ENCODE measurements at places on chromosomes 12 and 14.
A peak's percentile ranks its signal among the peaks of the same experiment; 100 is the strongest.

- DNase-seq = no peak
Measured at GRCh38 chr12:93229494-93230325, 148.0 kb upstream of the NUDT4 start.

DNA sequence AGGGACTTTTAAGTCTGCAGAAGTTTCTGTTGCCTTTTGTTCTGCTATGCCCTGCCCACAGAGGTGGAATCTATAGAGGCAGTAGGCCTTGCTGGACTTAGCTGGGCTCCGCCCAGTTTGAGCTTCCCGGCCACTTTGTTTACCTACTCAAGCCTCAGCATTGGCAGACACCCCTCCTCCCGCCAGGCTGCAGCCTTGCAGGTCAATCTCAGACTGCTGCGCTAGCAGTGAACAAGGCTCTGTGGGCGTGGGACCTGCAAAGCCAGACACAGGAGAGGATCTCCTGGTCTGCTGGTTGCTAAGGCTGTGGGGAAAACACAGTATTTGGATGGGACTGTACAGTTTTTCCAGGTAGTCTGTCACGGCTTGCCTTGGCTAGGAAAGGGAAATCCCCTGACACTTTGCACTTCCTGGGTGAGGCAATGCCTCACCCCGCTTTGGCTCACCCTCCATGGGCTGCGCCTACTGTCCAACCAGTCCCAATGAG lies 43.7 kb downstream of the CCDC59 start:
- no peak for DNase-seq

DNA sequence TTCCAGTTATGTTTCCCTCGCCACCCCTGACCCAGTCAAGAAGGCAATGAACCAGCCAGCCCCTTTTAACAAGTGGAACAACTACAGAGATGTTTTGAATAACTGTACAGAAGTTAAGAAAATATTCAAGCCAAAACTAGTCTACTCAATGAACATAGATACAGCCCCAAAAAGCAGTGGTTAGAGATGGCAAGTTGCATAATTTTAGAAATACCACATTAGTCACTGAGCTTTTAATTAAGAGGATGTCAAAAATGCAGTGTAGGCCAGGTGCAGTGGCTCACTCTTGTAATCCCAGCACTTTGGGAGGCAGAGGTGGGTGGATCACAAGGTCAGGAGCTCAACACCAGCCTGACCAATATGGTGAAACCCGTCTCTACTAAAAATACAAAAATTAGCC lies 27.2 kb downstream of the PROX2 start:
- DNase-seq = no peak

DNA sequence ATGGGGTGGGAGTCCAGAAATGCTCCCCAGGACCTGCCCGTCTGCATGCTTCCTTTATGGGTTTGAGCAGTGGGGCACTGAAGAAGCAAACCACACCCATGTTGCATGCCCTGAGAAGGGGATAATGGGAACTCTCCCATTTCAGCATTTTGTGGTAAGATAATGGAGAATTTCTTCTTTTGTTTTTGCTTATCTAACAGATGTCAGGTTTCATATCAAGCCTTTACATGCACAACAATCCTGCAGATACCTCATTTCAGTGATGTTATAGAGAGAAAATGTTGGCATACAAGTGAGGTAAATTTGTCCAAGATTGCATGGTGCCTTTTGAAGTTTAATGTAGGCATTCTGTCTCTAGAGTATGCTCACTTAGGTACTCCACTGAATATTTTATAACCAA lies 177.0 kb downstream of the ALX1 start:
- no peak for DNase-seq

GRCh38 chr12:116366824-116367223 lies 89.3 kb upstream of the MED13L start:
- DNase-seq = no peak

GRCh38 chr14:96285667-96286066 lies 29.7 kb downstream of the BDKRB1 start:
- no peak for DNase-seq

DNA sequence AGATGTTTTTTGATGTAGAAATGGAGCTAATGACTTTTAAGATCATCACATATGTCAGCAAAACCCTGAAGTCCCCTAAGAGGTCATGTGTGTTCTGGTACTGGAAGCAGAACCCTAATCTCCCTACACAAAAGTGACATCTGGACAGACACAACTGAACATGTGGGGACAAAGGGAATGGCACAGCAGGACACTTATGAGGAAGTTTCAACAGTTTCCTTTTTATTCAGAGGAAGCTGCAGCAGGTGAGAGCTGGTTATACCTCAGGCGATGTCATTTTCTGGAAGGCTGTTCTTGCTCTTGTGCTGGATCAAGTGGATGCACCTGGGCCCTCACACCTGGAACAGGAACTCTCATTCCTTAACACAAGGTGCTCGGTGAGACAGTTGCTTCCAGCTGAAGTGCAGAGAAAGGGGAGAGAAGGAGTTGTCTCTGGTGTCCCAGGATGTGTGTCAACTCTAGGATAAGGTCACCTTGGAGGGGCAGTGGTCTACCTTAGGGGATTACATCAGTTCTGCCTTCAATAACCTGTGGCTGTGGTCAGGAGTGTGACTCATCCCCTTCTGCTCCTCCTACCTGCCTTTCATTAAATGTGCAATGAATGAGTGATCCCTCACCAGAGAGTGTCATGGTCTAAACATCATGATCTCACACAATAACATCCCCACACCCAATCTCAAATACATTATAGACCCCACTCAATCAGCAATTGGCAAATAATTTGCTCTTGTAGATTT lies 463.4 kb downstream of the TMEM121 start:
- no peak for DNase-seq

DNA sequence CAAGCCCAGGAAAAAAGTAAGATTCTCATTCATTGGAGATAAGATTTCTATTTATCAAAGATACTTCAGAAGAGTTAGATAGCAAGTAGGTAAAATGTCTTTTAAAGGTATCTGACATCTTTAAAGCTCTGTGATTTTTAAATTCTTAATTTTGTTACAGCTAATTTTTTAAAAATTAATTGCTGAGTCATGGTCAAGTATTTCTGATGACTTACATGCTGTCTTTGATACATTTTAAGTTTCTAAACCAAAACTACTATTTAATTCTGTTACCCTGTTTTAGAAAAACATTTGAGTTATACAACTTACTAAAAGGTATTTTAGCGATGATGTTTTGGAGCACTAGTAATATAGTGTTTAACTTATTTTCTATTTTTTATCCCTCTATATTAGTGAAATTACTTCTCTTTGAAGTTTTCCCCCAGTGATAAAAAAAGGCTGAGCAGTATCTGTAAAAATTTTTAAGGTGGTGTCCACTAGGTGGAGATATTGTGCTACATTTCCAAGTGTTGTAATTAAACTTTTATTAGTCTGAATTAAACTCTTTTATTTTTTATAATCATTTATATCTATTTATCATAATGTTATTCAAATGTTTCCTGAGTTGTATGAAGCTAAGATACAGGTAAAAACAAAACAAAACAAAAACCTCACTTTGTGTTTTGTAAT lies 11.5 kb downstream of the ALG10 start:
- peak; percentile 10 for DNase-seq

DNA sequence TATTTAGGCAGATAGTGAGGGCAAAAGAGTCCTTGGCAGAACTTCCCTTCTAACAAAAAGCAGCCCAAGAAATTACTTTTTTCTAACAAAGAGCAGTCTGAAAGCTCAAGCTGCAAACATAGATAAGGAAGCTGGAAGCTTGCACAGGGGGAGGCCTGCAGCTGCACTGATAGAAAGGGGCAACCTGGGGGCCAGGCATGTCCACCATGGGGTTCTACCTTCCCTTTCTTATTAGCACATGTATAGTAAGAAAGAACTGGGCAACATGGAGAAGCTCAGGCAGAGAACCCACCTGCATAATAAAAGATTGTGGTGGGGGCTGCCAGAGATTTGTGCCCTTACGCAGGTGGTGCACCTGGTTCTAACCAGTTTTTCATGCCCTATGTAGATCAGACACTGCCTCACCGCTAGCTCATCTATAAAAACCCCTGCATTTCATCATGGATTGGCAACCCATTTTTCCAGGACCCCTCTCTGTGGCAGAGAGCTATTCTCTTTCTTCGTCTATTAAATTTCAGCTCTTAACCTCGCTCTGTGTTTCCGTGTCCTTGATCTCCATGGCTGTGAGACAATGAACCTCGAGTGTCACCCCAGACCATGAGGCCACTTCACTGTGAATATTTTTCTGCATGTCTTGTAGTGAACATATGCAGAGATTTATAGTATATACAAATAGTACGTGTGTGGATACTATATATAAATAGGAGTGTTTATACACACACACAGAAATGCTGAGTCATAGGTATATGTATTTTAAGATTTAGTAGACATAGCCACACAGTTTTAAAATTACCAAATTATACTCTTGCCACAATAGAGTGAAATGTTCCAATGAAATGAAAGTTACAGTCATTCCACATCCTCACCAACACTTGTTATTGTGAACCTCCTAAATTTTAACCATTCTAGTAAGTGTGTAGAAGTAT lies 53.0 kb downstream of the PEX5 start:
- no peak for DNase-seq

DNA sequence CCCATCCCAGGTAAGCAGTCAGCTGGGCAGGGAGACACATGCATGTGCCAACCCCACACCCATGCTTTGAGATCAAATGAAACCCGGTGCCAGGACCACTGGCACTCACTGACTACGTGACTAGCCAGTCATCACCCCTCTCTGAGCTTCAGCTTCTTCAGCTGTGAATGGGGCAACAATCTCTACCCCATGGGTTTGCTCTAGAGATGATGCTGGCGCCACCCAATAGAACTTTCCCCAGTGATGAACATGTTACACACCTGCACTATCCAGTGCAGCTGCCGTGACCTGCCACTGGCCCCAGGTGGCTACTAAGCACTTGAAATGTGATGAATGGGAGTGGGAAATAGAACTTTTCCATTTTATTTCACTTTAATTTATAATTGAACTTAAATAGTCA lies 70.3 kb downstream of the PITPNM2 start:
- no peak for DNase-seq

- no peak for DNase-seq
Measured at GRCh38 chr12:45336331-45336730, 120.4 kb downstream of the ANO6 start.

- no peak for DNase-seq
Measured at GRCh38 chr14:99671235-99672224, 12.6 kb upstream of the CYP46A1 start.

DNA sequence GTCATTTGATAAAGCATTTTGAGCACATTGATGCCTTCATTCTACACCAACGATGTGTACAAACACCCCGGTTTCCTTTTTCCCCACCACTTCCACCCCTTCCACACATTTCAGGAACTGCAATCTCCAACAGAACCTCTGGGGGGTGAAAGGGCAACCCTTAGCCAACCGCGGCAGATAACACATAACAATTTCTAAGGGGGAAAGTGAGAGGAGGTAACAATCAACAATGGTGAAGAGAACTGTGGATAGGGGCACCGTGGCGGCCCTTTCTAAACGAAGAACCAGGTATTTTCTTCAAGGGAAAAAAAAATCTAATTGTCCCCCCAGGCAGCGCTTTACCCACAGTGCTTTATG lies 1.1 kb downstream of the KITLG start:
- DNase-seq = no peak

DNA sequence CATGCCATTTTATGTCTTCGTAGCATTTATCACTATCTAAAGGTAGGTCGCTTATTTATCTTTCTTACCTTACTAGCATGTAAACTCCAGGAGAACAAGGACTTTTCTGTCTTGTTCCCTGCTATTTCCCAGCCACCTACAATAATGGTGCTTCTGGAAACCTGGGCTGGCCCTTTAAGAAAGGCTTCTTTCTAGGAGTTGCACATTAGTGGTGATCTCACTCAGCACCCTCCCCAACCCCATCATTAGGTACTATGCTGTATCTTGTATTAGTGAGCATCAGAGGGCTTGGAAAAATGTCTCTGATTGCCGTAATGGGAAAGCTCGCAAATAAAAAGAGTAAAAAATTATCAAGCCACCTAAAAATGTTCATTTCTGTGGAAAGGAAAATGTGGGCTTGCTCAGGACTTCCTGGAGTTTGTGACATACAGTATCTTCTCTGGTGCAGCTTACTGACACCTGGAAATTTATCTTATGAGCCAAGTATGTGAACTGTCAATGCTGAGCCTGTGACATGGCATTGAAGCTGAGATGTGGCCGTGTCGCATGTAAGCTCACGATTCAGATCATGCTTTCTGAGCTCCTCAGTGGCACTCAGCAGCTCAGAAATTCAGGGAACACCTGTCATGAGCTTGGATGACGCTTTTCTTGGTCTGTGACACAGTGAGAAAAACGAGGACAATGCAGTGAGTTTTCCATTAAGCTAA lies 12.4 kb downstream of the CCDC92 start:
- DNase-seq = no peak

DNA sequence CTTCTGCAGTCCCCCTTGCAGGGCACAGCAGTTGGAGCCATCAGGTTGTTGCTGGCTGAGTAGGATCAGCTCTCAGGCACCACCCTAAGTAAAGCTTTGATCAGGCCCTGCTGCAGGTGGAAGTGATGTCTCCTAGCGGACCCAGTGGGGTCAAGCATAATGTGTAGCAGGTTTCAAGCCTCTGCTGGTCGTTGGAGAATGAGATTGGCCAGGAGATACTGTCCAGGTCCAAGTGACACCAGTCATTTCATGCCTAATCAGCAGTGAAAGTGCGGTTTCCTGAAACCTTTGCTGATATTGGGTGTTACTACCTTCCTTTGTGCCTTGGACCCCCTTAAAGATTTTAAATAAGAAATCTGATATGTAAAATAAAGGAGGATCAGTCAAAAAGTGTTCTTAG lies 72.6 kb downstream of the SUSD6 start:
- no peak for DNase-seq

DNA sequence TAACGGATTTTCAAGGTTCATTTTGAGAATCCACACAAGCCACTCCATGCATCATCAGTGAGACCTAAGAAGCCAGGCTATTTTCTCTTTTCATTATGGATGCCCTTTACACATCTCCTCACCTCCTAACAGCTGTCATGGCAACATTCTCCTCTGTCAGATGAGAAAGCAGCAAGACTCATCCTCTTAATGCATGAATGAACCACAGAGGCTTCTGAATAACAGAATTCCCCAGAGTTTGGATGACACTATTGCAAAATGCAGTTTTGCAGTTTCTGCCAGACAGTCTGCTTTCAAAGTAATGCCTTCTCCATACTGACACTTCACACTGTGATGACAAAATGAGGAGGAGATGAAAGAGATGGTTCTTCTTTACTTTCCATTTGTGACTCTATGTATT lies 286.7 kb upstream of the GRIP1 start:
- DNase-seq = no peak

- no peak for DNase-seq
Measured at GRCh38 chr14:62133776-62134550, 371.7 kb downstream of the SNAPC1 start.

GRCh38 chr12:99706736-99707473 lies 59.4 kb downstream of the GARIN6 start:
- DNase-seq = no peak

- DNase-seq = no peak
Measured at GRCh38 chr14:64347748-64348147, 40.4 kb upstream of the MTHFD1 start.

- DNase-seq = no peak
Measured at GRCh38 chr14:101017806-101018560, 114.5 kb upstream of the RTL1 start.

DNA sequence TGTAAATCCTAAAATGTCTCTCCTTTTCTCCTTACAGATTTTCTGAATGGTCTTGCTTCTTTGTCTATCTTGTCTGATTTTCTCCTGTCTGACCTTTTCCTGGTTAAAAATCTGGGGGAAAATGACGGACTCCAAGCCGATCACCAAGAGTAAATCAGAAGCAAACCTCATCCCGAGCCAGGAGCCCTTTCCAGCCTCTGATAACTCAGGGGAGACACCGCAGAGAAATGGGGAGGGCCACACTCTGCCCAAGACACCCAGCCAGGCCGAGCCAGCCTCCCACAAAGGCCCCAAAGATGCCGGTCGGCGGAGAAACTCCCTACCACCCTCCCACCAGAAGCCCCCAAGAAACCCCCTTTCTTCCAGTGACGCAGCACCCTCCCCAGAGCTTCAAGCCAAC lies 23.0 kb downstream of the ACACB start:
- no peak for DNase-seq

Data from central memory CD4-positive, alpha-beta T cell (primary cell).